IgD-negative memory B cell (primary cell): ENCODE measurements at places on chromosomes 6 and 20. TPM values are rescaled to one million over a fixed set of nuclear protein-coding genes. Genes with fewer than 3 reads are reported as not detected.

The JPH2 gene
- polyA plus RNA-seq: not detected

The KIZ gene
- polyA plus RNA-seq: 26.2 TPM

The STMN3 gene
- polyA plus RNA-seq: 2.7 TPM

The HRH3 gene
- not detected for polyA plus RNA-seq

The UNC93A gene
- not detected for polyA plus RNA-seq

The OOEP gene
- polyA plus RNA-seq: 0.79 TPM

The C6orf58 gene
- not detected for polyA plus RNA-seq

The LINC00237 gene
- not detected for polyA plus RNA-seq

The OR12D3 gene
- polyA plus RNA-seq: not detected

The BTNL2 gene
- not detected for polyA plus RNA-seq

The INSM1 gene
- polyA plus RNA-seq: not detected

The TBCC gene
- polyA plus RNA-seq: 67.2 TPM

The SCUBE3 gene
- 0.09 TPM for polyA plus RNA-seq

The PROKR2 gene
- not detected for polyA plus RNA-seq

The CDH26 gene
- not detected for polyA plus RNA-seq

The ISM1 gene
- polyA plus RNA-seq: 0.13 TPM

The PSMB9 gene
- 695 TPM for polyA plus RNA-seq

The EFCAB8 gene
- polyA plus RNA-seq: not detected

The PDYN gene
- not detected for polyA plus RNA-seq

The IRF4 gene
- 22.9 TPM for polyA plus RNA-seq

The CFAP61 gene
- polyA plus RNA-seq: not detected

The COL21A1 gene
- not detected for polyA plus RNA-seq

The CD109 gene
- not detected for polyA plus RNA-seq

The IP6K3 gene
- not detected for polyA plus RNA-seq

The COL9A1 gene
- polyA plus RNA-seq: not detected

The GATA5 gene
- not detected for polyA plus RNA-seq

The GRM1 gene
- not detected for polyA plus RNA-seq

The ZNF391 gene
- 2.1 TPM for polyA plus RNA-seq

The PAX1 gene
- not detected for polyA plus RNA-seq

The VGLL2 gene
- polyA plus RNA-seq: not detected

The PMEPA1 gene
- polyA plus RNA-seq: 7.0 TPM

The WFDC2 gene
- 2.2 TPM for polyA plus RNA-seq

The MYLIP gene
- polyA plus RNA-seq: 117 TPM

The SIRPG gene
- polyA plus RNA-seq: 3.2 TPM

The NRSN1 gene
- not detected for polyA plus RNA-seq

The NFATC2 gene
- 17.4 TPM for polyA plus RNA-seq

The LY6G6F gene
- 0.95 TPM for polyA plus RNA-seq

The MCCD1 gene
- polyA plus RNA-seq: not detected

The CAGE1 gene
- polyA plus RNA-seq: not detected

The GZF1 gene
- 5.9 TPM for polyA plus RNA-seq

The LY6G6D gene
- polyA plus RNA-seq: not detected

The EMILIN3 gene
- not detected for polyA plus RNA-seq

The RBPJL gene
- polyA plus RNA-seq: not detected

The MYBL2 gene
- 4.6 TPM for polyA plus RNA-seq

The HLA-DQB1 gene
- polyA plus RNA-seq: 155 TPM

The C6orf52 gene
- 1.1 TPM for polyA plus RNA-seq

The DNMT3B gene
- polyA plus RNA-seq: not detected

The XKR7 gene
- not detected for polyA plus RNA-seq
